IPS-NIHi11 (cell line): ENCODE measurements at places on chromosomes 2 and 18.

GRCh38 chr18:63099091-63099840 is 220.3 kb downstream of the BCL2 start:
- no peak for DNase-seq

DNA sequence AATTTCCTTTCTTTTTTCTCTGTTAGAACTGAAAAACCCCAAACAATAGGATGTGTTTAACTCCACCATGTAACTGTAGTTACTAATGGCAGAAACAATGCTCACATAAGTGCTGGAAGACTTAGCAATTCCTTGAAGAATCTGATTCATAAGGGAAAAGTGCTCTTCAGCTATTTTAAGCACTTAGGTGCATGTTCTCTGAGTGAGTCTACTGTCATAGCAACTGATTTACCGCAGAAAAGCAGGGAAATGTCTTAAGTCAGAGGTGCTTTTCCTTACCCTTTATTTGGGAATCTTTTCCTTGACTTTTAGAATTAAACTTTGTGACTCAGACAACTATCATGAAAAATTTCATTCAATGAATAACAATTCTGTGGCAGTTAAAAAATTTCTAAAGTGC is 65.4 kb upstream of the NABP1 start:
- DNase-seq: no peak

DNA sequence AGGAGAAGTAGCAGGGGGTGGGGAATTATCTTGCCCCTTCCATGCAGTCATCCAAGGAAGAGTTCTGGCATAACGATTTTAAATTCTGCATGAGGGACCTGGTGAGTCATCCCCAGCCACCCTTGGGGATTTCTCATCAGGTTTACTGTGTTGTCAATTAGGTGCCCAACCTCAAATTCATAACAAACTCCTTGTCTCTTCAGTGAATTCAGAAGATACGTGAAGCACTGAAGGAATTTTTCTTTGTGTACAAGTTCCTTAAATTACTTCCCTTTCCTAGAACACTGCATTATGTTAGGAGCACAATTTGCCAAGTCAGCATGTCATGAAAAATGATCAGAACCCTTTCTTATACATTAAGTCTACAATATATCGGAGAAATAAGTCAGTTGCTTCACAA is 70.8 kb upstream of the NOSTRIN start:
- DNase-seq: no peak

GRCh38 chr18:5893956-5894610 is 1.2 kb downstream of the TMEM200C start:
- no peak for DNase-seq

DNA sequence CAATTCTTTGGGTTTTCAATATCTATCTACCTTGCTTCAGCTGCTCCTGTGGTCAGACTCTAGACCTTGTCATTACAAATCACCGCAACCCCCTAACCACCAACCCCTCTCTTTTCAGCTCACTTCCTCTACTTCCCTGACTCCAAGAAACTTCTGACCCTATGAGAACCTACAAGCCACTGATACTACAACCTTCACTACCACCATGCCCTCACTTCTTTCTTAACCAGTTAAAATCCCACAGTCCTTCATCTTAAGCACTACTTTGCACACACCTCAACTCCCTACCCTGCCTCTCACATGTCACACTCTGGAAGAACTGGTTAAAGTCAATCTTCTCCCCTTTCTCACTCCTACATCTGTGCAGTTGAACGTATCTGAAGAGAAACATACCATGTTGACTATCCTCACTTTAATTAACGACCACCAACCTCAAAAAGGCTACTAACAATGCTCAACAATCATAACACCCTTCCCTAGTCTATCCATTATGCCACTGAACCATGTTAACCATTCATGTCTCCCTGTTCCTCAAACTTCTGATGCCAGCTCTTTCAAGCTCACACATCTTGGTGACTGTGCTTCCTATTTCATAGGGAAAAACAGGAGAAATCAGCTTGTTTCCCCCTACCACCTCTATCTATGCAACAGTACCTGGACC is 12.6 kb downstream of the EIF2AK3 start:
- no peak for DNase-seq

DNA sequence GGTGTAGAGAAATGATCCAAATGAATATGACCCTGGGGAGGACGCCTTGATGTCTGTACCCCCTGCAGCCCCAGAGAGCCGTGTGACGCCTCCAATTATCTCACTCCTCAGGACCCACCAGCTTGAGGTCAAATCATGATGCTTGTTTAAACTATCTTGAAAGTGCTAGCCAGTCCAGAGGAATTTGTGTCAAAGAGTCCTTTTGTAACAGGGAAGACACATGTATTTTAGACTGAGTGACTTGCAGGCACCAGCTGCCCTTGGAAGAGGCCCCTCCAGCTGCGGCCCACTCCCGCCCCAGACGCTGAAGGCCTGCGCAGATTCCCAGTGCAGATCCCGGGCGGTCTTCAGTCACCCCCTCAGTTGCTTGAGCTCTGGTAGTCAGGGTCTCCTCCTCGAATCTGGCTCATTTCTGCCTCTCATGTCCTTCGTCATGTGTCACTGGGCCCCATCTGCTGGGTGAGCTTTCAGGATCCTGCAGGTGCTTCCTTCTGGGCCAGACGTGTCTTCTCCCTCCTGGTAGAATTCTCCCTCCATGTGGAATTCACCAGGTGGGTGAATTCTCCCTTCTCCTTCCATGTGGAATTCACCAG is 77.4 kb downstream of the RNF144A start:
- DNase-seq: no peak

- DNase-seq: no peak
Measured at GRCh38 chr2:231931481-231931915, 5.3 kb upstream of the NPPC start.

DNA sequence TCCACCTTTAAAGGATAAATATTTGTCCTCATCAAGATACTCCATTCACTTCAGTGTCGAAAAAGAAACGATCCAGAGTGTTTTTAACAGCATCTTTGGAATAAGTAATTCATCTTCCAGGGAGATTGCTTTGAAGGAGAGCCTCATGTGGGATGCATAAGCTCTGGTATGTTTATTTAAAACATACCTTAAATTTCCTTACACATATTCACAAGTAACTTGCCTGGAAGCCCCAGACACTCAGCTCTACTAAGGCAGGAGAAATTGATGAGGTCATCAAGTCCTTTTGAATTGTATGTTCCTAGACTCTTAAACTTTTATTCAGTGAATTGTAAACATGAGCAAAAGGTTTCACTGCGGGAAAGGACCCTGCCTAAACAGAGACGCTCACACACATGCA is 103.0 kb downstream of the CDK15 start:
- no peak for DNase-seq

- DNase-seq: no peak
Measured at GRCh38 chr2:160428405-160428763, 65.2 kb downstream of the RBMS1 start.

DNA sequence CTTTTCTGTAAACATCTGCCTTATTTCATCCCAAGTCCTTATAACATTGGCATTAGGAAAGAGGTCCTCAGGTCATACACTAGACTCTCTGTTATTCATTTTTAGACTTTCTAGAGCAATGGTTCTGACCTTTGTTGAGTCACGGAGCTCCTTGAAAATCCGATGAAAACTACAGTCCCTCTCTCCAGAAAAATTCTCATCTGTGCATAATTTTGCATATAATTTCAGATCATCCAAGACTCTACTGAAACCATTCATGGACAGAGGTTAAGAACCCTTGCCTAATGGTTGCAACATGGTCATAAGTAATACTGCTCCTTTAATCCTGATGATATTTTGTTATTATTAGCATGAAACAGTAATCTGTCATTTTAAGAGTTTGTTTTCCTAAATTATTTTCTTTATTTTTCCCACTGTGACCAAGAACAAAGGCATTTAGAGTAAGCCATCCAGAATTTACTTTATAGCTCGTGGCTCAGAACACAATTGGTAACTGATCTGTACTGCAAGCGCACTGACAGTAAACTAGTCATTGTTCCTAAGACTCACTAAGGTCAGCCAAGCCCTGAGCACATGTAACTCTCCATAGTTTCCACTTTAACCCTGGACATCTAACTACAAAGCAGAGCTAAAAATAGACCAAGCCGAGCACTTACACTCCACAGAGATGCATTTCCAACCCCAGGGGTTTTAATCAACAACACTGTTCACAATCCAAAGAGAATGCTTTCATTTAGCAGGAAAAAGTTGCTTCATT is 8.4 kb downstream of the MYOM1 start:
- no peak for DNase-seq

DNA sequence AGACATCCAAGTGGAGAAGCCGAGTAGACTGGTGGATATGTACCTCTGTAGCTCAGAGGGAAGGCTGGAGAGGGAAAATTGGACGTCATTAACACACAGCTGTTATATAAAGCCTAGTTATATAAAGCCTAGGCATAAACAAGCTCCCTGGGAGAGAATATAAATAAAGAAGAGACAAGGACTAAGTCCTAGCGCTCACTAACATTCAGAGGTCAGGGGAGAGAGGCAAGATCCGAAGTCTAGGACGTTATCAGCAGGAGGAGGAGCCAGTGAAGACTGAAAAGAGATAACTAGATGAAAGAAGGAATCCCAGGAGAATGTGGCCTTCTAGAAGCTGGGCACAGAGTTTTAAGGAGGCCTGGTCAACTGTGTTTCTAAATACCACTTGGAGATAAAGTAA is 55.3 kb downstream of the NOL10 start:
- no peak for DNase-seq

- DNase-seq: no peak
Measured at GRCh38 chr18:44852818-44853217, 172.1 kb downstream of the SETBP1 start.

GRCh38 chr18:46718501-46719341 is 38.1 kb downstream of the ST8SIA5 start:
- DNase-seq: no peak

DNA sequence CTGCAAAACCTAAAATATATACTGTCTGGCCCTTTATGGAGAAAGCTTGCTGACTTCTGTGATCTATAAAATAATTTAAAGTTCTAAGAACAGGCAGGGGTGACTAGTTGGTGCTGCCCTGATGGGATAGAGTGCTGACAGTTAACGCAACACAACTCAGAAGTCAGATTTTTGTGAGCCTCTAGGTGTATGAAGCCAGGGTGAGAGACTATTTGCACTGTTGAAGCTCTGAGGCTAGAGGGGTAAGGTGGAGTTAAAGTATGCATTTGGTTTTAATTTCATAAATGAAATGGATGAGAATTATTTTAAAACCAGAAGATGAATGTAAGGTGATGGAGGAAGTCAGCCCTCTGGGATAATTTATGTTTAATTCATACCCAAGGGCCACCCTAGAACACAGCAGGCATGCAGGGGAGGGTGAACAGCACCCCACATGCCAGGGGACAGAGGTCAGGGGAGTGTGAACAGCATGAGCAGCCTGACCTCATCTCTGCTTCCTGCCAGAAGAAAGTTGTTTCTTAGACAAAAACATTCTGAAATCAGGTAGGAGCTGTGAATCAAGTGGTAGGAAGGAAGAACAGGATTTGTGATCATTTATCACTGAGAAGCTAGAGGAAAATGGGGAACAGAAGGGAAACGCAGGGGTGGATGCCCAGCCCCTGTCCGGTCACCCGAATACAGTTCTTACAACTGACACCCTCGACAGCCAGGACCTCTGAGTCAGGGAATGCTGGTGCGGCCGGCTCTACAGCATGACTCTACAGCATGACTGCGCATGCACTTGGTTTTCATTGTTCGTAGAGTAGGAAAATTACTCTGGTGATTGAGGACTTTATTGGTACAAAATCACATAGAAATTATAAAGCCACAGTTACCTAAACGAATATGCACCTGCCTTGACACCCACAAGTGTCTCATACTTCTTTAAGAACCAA is 93.1 kb downstream of the MBP start:
- no peak for DNase-seq

DNA sequence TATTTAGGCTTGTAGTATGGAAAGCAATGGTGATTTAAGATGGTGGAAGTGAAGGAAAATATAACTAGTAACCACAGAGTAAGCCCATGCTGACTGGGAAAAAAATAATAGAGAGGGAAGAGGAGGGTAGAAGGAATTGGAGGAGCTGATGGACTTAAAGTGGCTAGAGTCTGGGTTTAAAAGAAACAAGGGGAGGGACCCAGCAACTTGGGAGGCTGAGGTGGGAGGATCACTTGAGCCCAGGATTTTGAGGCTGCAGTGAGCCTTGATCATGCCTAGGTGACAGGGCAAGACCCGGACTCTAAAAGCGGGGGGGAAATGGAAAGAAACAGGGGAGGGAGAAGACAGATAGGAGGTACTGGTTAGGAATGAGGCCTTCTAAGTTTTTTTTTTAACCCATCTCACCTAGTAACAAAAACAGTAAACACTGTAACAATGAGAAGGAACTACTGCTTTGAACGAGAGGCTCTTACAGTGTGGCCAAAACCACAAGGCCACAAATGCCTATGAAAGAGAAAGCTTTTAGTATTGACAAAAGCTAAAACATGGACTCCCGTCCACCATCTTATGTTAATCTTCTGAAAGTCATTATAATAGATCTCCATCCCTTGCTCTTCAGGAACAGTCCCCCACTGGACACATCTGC is 26.6 kb downstream of the METTL8 start:
- no peak for DNase-seq

DNA sequence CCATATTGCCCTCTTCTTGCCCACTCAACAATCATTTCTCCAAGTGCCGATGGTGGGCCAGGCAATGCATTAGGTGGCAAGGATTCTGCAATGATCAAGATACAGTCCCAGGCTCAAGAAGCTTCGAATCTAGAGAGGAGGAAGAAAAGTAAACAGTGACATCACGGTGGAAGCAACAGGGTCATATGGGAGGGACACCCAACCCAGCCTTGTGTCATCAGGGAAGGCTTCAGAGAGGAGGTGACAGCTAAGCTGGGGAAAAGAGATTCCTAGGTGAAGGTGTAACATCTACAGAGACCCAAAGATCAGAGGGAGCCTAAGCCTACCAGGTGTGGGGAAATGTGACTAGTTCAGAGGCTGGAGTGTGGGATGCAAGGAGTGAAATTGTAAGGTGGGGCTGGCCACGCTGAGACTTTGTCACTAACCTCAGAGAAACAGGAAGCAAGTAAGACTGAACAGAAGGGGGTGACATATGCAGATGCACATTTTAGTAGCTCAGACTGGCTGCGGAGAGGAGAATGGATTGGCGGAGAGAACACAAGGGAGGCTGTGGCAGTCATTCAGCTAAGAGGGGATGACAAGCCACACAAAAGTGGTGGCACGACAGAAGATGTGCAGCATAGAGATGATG is 104.9 kb downstream of the ANKRD44 start:
- no peak for DNase-seq

GRCh38 chr18:30298769-30299168 is 743.8 kb downstream of the DSC3 start:
- no peak for DNase-seq

- no peak for DNase-seq
Measured at GRCh38 chr2:187349326-187349944, 98.6 kb downstream of the CALCRL start.

GRCh38 chr2:84137034-84137433 is 322.0 kb downstream of the SUCLG1 start:
- DNase-seq: no peak
